Suppressor macrophage treated with lipopolysaccharide for 4 hours (primary cell): ENCODE measurements at places on chromosomes 5 and 9.

GRCh38 chr9:106796771-106797170 lies 66.2 kb upstream of the ZNF462 start:
- no peak for DNase-seq

DNA sequence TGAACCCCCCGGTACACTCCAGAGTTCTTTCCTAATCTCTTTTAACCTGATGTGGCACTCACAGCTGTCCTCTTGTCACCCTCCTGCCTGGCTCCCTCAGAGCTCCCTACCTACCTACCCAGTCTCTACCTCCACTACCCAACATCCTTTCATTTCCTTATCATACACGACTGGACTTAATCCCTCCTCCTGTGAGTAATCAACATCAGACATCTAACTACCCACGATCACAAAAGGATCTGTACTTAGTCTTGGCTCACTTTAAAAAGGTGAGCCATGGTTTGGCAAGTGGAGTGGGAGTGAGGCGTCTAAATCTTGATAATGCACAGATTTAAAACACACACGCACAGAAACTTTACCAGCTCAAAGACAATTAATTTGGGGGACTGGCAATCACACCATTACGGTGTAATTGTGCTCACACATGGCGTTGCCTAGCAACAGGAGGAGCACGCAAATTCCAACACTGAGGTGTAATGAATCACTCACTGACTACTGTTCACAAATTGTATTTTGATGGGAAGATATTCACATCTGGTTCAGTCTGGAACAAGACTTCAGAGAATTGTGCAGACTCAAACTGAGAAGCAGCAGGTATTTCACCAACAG lies 235.9 kb downstream of the EPB41L4A start:
- DNase-seq: no peak

DNA sequence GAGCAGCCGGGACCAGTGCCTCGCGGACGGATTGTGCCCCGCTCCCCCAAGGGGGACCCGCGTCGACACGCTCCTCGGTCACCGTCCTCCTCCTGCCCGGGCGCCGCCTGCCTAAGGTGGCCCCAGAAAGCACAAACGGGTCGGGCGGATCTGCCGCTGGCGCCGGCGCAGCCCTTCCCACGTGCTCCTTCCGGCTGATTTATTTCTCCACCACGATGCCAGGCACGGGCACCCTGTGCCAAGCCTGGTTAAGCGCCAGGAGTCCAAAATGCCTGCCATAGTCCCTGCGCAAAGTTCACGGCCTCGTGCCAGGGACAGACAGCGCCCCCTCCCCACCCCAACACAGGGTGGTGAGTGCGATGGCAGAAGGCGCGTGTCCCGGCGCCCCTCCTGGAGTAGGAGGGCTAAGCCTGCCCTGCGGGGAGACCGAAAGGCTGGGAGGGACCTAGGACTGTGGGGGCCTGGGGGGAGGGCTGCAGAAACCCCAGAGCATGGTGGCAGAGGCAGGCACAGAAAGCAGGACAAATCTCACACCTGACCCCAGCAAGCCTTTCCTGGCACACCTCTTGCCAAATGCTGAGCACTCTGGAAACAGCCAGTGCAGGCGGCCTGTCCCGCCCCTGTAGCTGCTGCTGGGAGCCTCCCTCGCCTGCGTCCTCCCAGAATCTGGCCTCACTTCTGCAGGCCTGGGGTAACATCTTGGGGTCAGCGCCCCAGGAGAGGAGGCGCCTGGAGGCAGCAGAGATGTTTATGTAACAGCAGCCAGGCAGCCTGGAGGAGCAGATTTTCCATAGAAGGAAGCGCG lies 1.1 kb upstream of the NOTCH1 start:
- DNase-seq: peak; percentile 47

DNA sequence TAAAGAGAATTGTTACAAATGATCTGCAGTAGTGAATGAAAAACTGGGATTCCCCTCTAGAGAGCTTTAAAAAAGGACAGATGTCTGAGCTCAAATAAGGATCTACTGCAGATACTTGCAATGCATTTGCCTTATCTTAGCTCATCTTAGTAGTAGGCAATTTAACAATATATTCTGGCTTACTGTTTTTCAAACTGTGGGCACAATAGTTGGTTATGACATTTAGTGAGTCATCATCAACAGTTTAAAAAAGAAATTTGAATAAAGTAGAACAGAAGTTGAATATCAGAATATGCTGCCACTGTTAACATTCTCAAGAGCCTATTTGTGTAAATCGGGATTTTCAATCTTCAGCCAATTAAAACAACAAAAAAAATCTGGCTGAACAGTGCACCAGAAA lies 6.7 kb upstream of the CAST start:
- DNase-seq: peak; percentile 63

DNA sequence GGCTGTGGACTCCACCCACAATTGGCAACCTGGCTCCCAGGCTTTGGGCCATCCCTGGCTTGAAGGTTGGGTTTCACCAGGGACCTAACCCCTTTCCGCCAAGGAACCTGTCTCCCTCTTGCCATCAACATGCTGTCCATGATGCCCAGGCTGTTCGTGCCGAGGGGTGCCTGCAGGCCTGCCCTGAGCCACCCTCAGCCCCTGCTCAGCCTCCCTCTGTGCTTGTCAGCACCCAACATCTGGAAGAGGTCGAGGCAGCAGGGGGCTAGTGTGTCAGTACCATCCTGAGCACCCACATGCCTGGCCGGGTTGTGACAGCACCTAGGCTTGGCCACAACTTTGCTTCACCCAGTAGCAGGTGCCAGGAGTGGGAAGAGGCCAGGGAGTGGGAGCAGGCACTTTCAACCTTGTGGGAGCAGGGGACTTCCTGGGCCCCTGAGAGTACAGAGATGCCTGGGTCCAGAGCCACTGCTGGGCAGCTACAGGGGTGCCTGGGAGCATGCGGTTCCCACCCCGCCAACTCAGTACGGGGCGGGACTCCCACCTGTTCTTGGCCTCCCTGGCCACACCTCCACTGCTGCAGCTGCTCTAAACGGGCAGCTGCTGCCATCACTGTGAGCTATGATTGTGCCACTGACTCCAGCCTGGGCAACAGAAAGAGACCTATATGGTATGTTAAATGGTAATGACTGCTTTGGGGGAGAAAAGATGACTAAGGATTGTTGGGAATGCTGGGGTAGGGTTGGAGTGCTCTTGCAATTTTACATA lies 6.3 kb downstream of the PDCD1LG2 start:
- no peak for DNase-seq

DNA sequence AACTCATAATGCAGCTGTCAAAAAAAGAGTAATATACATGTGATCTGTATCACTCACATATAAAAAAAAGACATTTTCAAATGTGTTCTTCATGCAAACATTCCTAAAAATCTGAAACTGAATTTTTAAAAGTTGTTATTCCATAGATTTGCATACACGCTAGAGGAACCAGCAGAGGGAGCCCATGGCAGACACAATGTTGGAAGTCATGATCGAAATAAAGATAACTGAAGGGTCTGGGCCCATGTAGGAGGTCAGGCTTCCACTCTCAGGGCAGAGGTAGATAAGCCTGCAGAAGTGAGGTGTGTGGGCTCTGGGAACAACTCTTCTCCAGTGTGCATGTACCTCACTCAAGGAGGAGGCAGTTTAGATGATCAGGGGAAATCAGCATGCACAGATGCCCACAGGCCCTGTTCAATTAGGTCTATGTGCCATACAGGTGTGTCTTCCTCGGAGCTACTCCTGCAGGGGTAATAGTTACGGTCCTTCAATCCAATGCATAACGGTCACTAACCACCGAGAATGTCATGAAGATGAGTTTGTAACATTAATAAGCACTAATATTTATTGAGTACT lies 208.6 kb downstream of the EPB41L4A start:
- peak; percentile 12 for DNase-seq

DNA sequence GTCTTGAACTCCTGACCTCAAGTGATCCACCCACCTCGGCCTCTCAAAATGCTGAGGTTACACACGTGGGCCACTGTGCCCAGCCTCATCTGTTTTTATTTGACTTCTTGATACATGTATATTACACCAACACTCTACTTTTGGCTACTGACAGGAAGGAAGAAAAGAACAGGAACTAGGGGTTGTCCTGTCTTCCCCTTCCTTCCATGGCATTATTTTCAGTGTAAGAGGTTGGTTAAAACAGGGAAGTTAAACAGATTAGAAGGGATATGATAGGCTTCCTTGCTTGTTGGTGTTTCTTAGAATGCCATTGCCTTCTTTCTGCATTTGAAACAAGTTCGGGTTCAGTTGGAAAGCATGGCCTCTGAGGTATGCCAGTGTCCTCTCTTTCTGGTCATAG lies 312.8 kb downstream of the NDUFS4 start:
- DNase-seq: no peak

DNA sequence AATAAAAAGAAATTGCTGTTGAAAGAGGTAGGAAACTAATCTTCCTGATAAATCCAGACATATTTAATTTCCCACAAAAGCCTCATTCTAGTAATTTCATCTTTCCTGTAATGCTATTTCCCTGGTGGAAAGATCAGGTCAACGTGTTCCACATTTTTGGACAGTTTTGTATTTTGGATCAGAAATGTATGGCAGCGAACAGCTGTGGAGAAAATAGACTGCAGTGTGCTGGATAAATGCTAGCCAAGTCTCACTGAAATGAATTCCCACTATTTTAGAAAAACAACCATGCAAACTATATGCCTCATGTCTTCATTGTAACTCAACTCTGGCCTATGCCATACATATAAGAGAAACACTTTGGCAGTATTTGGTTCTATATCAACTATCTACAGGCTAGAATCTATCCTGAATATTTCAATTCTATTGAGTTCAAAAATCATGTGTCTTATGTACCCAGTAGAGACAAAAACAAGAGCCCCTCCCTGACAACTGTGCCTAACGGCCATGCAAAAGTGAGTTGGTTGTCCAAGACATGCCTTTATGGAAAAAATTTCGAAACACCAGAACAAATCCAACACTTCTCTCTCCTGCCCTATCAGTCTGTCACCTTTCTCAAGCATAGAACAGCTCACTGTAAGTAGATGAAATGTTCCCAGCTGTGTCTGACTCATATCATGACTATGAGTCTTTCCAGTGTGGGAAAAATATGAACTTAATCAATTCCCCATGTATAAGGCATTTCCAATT lies 191.3 kb upstream of the NREP start:
- no peak for DNase-seq

- no peak for DNase-seq
Measured at GRCh38 chr9:133892193-133892920, 99.8 kb downstream of the VAV2 start.

GRCh38 chr9:114373960-114374730 lies 13.6 kb downstream of the AKNA start:
- DNase-seq: no peak

DNA sequence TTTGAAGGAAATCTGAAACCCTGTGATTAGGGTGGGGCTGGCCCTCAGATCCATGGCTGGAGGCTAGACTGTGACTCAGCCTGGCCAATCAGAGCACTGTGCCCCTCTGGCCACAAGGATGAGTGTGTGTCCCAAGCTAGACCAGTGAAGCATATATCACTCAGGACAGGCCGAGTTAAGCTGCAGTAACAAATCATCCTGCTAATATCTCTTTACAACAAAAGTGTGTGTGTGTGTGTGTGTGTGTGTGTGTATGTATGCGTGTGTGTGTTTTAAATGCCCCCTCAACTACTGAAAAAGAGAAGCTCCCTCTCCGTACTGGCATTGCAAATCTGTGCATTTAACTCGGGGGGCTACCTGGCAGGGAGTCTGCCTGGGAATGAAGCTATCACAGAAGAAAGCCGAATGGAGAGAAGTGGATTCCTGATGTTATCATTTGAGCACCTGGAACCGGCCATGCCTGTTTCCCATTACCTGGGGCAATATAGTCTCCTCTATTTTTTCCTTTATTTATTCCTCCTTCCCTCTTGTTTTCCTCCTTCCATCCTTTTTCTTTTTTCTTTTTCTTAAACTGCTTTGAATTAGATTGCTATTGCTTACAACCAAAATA lies 25.6 kb downstream of the STC2 start:
- DNase-seq: no peak

GRCh38 chr9:14660721-14661120 lies 32.5 kb downstream of the ZDHHC21 start:
- no peak for DNase-seq

GRCh38 chr9:108265065-108265464 lies 590.7 kb downstream of the ACTL7B start:
- DNase-seq: no peak

DNA sequence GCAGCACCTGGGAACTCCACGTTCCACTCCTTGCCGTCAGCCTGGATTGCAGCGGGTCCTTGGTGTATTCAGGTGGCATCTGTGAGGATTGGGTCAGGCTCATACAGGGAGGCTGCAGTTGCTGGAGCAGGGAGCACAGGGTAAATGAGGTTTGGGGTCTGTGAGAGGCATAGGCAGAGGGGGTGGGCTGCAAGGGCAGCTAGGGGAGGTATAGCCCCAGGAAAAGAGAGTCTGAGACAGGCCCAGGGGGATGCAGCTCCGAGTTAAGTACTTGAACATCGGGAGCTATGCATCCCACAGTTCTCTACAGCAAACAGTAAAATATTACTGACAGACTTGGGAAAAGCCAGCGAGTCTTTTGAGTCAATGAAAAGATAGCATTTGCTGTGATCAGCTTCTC lies 101.6 kb downstream of the TRIO start:
- no peak for DNase-seq

- no peak for DNase-seq
Measured at GRCh38 chr9:70092190-70092589, 48.5 kb downstream of the MAMDC2 start.

DNA sequence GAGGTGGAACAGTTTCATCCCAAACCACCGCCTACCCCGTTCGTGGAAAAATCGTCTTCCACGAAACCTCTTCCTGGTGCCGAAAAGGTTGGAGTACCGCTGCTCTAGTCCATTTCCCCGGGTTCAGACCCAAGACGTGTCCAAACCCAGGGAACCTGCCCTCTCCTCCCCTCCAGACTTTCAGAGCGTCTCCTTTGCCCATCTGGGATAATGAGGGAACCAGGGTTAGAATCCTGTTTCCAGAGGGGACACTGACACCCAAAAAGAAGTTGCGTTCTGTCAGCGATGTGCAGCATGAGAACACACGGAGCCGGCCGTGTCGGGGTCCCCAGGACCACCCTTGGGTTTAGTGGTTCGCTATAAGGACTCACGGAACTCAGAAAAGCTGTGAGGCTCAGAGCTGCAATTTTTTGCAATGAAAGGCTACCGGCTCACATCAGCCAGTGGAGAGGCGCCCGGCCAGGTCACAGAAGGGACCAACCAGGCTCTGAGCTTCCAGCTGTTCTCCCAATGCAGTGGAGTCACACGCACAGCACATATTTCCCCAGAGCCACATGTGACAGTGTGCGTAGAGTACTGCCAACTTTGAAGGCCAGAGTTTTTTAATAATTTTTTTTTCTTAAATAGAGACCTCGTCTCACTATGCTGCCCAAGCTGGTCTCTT lies 19.4 kb downstream of the LAMC3 start:
- DNase-seq: no peak

DNA sequence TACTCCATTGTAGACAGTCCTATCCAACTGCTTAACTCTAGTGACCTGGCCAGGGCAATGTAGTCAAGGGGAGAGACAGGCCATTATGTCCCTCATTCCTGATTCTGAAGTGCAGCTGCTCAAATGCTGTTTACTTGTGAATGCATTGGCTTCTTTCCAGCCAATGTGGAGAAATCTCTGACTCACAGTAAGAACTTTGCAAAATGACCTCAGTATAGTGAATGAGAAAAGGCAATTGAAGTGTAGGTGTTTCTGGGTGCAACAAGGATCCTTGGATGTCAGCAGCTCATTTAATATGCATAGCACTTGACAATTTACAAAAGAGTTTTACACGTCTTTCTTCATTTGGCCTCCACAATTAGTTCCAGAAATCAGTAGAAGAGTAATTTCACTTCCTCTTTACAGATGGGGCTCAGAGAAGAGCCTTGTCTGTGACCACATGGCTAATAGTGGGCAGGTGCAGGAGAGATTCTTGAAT lies 367.2 kb downstream of the OSTF1 start:
- peak; percentile 58 for DNase-seq
